ENCODE measurements at places on chromosomes 7 and 10.

- DNase-seq, result no peak
Measured at GRCh38 chr7:7536396-7537019, 835 bp upstream of the COL28A1 start.

- no peak for DNase-seq
Measured at GRCh38 chr7:127940381-127941160, 90.7 kb downstream of the LRRC4 start.

DNA sequence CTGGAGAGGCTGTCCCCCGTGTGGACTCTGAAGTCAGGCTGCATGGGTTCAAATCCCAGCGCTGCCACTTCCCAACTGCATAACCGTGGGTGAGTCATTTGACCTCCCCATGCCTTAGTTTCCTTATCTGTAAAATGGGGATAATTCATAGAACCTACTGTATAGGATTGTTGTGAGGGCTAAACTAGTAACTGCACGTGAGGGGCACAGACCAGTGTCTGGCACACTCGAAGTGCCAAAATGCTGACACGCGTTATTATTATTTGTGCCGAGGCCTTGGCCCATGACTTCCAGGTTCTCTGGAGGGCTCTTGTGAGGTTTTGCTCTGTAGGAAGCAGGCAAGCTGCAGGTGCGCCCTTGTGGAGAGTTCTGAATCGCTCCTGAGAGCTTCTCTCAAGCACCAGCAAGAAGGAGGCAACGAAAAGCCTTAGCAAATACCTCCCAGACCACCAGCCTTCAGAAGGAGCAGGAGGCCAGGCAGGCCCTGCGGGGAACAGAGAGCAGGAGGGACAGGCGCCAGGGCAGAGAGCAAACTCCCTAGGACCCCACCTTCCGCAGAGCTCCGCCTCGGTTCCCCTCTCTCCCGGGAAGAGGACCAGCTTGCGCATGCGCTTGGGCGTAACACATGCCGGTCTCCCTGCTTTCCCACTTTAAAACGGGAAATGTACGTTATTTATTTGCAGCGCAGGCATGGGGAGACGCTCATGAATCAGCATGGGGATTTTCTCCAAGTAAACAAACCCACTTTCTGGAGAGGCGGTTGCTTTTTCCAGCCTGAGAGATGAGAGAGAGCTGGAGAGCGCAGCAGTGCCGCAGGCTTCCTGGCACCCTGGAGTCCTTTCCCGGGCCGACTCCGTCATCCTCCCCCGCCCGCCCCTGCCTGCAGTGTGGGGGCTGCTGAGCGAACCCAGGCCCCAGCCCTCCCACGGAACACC is 39.6 kb downstream of the SORCS3 start:
- no peak for DNase-seq

GRCh38 chr7:105493923-105494315 is 28.2 kb downstream of the PUS7 start:
- no peak for DNase-seq

- DNase-seq, result no peak
Measured at GRCh38 chr7:41447450-41448042, 255.3 kb downstream of the INHBA start.

DNA sequence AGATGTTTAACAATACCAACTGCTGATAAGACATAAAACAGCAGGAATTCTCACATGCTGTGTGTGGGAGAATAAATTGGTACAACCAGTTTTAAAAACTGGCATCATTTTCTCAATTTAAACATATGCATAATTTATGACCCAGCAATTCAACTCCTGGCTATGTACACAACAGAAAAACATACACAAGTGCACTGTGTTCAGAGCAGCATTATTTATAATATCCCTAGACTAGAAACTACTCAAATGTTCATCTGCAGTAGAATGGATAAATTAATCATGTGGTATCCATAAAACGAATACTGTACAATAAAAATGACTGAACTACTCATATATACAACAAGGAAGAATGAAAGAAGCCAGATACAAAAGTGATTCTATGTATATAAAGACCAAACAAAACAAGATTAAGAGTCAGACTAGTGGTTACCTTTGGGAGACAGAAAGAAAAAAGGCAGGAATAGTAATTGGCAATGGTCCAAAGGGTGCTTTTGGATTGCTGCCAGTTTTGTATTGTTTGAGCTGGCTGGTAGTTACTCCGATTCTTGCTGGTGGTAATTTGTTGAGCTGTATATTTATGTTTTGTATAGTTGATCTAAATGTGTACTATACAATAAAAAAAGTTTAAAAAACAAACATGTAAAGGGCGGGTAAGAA is 306.0 kb downstream of the TFEC start:
- DNase-seq, result no peak

DNA sequence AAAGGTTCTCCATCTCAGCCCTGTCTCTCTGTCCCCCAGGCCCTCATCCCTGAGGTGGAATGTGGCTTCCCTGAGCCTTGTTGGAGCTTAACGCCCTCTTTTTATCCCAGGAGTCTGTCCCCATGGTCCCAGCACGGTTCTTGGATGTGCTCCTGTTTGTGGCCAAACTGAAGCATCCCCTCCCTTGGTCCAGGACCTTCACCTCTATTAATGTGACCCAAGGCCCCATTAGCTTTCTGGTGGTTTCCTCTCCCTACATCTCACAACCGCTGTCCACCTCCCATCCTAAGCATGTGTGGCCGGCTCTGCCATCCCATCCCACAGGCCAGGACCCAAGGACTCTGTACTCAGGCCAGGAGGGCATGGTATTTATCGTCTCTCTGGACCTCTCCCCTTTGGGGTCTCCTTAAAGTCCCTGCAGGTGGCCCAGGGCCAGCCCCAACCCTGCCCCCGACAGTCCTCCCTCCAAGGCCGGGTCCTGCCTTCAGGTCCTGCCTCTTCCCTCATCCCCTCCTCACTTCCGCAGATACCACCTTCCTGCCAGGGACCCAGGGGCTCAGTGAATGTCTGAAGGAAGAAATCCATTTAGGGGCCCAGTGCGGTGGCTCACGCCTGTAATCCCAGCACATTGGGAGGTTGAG is 15.4 kb upstream of the SH2B2 start:
- no peak for DNase-seq

DNA sequence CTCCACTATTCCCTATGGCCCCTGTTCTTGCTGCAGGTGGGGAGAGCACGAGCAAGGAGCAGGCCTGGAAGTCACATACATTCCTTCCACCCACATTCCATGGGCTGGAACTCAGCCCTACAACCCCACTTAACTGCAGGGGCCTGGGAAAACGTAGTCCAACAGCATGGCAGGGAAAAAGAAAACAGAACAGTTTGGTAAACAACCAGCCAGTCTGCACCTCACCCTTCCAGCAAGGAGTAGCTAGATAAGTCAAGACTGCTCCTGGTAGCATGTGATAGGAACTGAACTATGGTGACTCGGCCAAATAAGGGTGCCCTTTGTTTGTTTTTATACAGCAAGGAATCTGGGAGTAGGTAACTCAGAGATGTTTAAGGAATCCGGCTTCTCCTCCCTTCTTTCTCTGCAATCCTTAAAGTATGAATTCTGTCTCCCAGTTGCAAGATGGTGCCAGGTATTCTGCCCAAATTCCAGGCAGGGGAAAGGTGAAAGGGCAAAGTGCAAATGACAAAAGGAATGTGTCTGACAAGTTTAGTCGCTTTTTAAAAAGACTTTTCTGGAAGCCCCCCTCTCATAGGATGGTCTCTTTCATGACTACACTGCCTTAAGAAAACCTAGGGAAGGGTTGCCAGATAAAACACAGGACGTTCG is 311.7 kb upstream of the NEBL start:
- no peak for DNase-seq

- no peak for DNase-seq
Measured at GRCh38 chr7:12287901-12288300, 76.8 kb downstream of the TMEM106B start.

DNA sequence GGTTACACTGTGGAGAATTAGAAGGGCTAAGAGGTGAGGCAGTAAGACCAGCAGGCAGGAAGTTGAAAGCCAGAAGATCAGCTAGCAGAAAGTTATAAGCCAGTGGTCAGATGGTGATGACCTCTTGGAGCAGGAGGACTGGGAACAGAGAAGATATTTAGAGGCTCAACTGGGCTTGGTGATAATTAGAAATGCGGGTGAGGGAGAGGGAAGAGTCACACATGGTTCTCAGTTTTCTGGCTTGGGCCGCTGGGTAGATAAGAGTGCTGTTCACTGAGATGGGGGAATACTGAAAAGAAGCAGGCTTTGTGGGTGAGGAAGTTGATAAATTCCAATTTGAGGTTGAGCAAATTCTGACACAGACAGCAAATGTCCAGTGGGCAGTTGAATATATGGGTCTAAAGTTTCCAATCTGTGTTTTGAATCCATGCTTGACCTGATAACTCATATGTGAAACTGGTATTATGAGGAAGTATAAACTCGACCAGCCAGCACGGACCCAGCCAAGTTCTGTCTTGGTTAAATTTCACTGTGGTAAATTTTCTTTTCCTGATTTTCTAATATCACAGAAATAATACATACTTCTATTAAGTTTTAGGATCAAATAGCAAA is 22.7 kb downstream of the LSMEM1 start:
- no peak for DNase-seq

GRCh38 chr7:94510582-94511496 is 1.2 kb downstream of the CASD1 start:
- DNase-seq, result peak; percentile 4

- DNase-seq, result no peak
Measured at GRCh38 chr7:90503367-90503766, 33.9 kb downstream of the PTTG1IP2 start.

- no peak for DNase-seq
Measured at GRCh38 chr10:47049056-47049851, 138.0 kb downstream of the PTPN20 start.

- DNase-seq, result peak; percentile 11
Measured at GRCh38 chr10:69359594-69359993, 57.1 kb downstream of the TACR2 start.

- DNase-seq, result no peak
Measured at GRCh38 chr10:17037910-17038309, 91.7 kb downstream of the CUBN start.

DNA sequence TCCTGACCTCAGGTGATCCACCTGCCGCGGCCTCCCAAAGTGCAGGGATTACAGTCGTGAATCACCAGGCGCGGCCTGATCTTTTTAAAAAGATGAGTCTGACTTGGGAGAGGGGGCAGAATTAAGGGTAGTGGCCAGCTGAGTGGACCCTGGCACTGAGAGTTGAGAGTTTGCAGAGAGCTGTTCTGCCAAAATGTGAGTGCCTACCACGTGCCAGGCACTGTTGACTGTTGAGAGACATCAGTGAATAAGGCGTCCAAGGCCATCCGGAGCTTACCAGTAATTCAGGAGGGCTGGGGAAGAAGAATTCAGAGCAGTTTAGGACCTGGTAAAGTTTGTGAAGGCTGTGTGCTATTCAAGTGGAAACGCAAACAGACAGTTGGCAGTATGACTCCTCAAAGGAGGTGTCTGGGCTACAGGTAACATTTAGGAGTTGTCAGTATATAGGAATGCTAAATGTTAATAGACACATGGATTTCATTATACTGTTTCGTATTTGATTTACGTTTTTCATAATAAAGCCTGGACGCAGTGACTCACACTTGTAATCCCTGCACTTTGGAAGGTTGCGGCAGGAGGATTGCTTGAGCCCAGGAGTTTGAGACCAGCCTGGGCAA is 1.5 kb downstream of the NIPSNAP2 start:
- no peak for DNase-seq

DNA sequence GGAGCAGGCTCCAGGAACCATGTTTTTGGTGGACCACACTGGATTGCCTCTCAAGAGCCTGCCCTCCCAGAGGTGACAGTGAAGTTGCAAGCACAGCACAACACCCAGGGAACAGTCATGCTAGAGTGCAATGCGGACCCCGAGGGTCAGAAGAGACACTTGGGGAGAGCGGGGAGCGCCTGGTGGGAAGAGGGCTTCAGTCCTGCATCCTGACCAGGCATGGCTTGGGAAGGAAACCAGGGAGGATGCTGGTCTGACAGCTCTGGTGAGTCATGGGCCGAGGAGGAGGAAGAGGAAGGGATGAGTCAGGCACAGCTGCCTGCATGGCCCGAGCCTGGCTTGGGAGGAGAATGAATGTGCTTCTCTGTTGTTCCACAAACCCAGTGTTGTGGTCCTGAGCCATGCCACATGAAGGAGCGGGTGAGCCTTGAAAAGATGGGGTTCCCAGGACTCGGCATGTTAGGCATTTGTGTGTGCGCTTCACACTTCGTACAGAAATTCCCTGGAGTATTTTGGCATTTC is 29.5 kb upstream of the ANKRD2 start:
- no peak for DNase-seq

- no peak for DNase-seq
Measured at GRCh38 chr10:117938104-117938503, 108.6 kb downstream of the RAB11FIP2 start.

GRCh38 chr7:12637819-12638592 is 49.4 kb upstream of the ARL4A start:
- no peak for DNase-seq

GRCh38 chr10:30562787-30563186 is 66.8 kb downstream of the LYZL2 start:
- DNase-seq, result no peak

DNA sequence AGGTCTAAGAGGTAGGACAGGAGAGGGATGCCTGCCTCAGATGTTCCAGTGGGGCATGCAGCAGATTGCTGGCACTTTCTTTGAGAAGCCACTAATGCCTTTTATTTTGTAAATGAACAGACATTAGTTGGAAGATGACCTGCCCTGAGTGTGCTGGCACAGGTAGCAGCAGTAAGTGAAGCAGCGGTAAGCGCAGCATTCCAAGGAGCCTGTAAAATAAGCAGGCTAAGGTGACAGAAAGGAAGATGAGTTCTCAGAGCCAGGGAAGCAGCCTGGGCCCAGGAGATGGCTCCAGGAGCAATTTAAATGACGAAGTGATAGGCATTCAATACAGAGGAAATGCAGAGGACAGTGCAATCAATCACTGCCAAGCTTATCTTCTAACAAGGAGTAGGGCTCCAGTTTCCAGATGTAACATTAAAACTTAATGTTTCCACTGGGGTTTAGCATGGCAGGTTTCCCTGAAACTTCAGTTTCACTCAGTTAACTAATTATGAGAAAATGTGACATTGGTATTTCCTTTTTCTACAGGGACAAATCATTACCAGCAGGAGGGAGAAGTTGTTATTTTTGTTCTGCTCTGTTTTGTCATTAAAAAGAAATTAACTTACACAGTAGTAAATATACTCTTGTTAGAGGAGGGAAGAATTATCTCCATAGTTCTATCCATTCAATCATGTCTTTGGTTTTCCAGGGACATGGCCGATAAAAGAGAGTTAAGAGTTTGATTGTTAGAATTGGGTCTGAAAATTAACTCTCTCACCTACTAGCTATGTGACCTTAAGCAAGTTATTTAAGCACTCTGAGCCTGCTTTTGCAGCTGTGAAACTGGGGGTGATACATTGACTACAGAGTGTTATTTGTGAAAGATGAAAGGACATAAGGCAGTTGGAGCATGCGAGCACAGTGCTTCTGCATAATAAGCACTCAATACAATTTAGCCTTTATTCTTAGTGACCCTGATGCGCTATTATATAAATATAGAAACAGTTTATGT is 96.6 kb upstream of the PTN start:
- no peak for DNase-seq

DNA sequence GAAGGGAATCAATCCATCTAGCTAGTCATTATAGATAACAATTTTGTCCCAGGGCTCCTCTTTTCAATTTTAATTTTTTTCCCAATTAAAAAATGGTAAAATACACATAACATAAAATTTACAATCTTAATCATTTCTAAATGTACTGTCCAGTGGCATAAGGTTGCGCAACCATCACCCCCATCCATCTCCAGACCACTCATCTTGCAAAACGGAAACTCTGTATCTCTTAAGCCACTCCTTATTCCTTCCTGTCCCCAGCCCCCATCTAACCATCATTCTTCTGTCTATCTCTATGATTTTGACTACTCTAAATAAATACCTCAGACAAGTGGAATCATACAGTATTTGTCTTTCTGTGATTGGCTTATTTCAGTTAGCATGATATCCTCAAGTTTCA is 46.1 kb upstream of the RAB18 start:
- no peak for DNase-seq
